ENCODE measurements at places on chromosomes 1 and 21. TPM values are rescaled to one million over a fixed set of nuclear protein-coding genes. Genes with fewer than 3 reads are reported as not detected.

BMP8B gene
- 0.48 TPM for polyA plus RNA-seq

ALPL gene
- 0.12 TPM for polyA plus RNA-seq

C1QB gene
- not detected for polyA plus RNA-seq

FBXO2 gene
- polyA plus RNA-seq = 79.1 TPM

ADCY10 gene
- polyA plus RNA-seq = not detected

GABRD gene
- polyA plus RNA-seq = not detected

OR2M5 gene
- polyA plus RNA-seq = not detected

B3GALNT2 gene
- 14.6 TPM for polyA plus RNA-seq

TSSK3 gene
- 2.0 TPM for polyA plus RNA-seq

HRNR gene
- not detected for polyA plus RNA-seq

SLC30A1 gene
- 5.9 TPM for polyA plus RNA-seq

- no peak for DNase-seq
These were observed 29.9 kb downstream of the FAF1 start for GRCh38 chr1:50930193-50930592.

DNA sequence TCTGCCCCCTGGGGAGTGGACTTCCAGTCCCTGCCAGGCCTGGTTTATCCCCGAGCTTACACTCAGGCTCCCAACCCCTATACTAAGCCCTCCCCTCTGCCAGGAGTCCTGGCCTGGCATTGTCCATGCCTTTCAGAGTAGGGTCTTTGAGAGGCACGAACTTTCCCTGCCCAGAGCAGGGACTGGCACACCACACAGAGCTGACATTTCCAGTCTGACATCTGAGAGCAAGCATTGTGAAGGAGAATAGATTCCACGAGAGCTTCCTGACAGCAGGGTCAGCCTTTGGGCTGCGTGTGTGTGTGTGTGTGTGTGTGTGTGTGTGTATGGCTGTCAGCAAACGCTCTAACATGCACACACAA is 59.5 kb upstream of the LAPTM5 start:
- DNase-seq = no peak

DNA sequence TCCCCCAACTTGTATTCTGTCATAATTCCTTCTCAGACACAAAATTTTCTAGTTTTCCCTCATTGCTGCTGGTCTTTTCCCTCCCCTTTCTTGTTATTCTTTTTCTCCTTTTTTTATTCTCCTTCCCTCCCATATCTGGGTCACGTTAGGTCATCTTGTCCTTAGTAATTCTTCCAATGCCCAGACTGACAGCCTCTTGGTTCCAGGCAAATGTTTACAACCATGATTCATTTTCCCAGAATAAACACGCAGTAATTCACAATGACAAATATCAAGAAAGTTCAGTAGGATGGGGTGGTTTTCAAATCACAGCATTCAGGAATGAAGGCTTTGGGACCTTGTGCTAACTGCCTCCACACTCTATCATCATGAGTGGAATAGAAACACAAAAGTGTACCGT is 25.2 kb downstream of the NHLH2 start:
- no peak for DNase-seq

- DNase-seq = no peak
These were observed 178.0 kb upstream of the GALNT2 start for GRCh38 chr1:229889031-229889517.

DNA sequence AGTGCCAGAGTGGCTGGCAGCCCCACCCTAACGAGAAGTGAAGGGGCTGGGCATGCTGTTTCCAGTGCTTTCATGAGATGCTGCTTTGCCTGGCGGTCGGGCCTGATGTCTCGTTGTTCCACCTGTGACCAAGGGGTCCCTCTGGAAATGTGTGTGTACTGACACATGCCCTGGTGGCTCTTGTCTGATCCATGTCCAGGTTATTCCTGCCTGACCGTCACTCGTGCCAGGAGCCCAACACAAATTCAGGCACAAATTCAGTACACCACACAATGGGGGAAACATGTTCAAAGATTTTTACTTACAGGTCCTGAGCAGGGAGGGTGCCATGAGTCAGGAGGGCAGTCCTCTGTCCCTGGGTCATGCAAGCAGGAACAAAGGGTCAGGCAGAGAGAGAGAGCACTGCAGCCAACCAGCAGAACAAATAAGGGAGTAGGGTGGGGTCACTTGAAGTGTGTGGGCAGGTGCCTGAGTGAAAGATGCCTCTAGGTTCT is 76.3 kb downstream of the ADARB1 start:
- no peak for DNase-seq

DNA sequence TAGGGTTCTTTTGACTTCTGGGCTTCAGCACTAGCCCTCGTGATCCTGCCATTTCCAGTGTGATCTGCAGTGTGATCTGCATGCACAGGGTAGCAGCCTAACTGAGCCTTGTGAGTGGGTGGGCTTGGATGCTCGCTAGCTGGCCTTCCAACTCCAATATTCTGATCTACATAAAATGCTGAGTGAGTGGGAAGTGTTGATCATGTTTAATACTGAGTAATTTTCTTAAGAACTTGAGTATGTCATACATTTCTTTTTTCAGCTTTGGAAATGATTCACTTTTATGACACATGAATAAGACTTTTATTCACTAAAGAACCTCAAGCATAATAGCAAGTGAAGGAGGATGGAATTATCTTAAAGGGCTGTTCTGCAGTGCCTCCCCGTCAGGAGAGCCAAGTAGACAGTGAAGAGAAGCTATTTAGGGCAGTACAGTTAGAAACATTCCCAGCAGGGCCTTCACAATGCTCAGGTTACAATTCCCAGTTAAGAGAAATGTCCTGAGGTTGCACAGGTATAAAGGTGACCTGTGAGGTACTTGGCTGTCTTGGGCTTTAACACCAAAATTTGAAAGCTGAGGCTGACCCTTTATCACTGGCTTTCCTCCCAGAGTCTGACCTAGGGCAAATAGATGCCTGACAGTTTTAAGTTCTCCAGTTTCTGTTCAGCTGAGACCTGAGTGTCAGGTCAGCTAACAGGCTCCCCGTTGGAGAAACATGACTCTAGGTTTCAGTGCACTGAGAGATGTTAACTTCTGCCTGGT is 29.1 kb upstream of the LRRC8C start:
- no peak for DNase-seq

GRCh38 chr21:45571641-45572040 is 29.4 kb upstream of the SLC19A1 start:
- DNase-seq = no peak

DNA sequence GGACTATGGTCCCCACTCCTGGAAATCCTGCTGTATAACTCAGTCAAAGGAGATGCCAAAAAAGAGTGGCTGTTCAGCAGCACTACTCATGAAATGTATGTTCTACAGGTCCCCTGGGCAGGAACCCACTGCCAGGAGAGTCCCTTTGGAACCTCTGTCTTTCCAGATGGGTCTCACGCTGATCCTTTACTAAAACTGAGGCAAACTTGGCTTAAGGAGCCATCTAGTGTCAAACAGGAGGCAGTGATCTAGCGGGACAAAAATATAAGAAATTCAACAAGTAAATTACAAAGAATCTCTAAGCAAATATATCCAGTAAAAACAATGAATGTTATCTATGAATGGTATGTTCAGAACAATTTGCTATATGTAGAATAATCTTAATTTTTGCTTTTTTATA is 80.5 kb upstream of the PRMT6 start:
- no peak for DNase-seq

DNA sequence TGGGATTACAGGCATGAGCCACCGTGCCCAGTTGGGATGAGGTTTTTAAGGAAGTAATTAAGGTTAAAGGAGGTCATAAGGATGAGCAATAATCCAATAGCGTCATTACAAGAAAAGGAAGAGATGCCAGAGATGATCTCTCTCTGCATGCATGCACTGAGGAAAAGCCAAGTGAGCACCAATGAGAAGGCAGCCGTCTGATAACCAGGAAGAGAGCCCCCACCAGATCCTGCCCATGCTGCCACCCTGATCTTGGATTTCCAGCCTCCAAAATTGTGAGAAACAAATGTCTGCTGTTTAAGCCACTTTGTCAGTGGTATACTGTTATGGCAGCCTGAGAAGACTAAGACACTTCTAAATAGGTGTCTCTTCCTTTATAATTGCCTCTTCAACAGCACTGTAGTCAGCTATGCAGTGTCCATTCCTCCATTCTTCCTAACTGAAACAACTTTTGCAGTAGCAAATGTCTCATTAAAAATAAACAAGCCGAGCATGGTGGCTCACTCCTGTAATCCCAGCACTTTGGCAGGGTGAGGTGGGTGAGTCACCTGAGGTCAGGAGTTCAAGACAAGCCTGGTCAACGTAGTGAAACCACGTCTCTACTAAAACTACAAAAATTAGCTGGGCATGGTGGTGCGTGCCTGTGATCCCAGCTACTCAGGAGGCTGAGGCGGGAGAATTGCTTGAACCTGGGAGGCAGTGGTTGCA is 216.2 kb upstream of the RUNX1 start:
- DNase-seq = no peak

GRCh38 chr1:61699911-61700851 is 24.8 kb downstream of the TM2D1 start:
- peak; percentile 35 for DNase-seq

DNA sequence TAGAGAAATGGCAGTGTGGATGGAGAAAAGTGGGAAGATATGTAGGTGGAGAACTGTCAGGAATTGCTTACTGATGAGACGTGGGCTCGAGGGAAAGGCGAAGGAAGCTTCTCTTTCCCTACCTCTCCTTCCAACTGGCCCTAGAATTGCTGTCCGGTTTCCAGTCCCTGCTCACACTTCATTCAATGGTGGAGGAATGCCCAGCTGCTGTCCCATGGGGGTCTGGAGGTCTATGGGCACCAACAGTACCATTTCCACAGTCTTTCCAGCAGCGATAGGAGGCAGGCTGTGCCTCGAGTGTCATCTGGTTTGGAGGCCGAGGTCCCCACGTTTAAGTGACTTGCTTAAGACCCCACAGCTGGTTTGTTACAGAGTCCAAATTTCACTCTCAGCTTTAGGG is 31.5 kb upstream of the CD1D start:
- DNase-seq = no peak

DNA sequence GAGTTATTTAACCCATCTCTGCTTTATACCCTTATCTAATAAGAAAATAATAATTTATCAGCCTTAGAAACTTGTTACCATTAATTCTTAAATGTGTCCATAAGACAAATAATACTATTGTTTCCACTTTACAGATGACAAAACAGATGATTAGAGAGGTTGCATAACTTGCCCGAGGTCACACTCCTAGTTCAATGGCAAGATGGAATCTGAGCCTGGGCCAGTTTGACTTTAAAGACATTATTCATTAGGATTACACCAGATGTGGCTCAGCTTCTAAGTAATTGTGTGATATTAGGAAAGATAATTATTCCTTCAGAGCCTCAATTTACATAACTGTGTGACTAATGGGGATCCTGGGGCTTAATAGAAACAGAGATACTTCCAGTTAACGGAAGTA is 42.3 kb upstream of the KCNK2 start:
- no peak for DNase-seq

DNA sequence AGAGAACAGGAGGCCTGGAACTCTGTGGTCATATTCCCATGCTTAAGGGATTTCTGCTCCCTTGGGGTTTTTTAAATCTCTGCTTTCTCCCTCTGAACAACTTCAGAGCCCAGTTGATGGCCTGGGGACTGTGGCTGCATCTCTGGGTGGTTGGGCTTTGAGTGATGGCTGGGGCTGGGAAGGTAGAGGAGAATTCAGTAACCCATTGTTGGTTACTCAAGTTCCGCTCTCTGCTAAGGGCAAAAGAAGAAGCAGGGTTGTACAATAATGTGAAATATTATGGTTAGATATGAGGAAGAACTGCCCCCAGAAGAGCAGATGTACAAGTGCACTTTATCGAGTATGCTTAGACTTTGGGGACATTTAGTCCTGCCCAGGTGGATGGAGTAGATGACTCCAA is 72.1 kb upstream of the CNTN2 start:
- DNase-seq = no peak

- no peak for DNase-seq
These were observed 5.8 kb upstream of the SRP9 start for GRCh38 chr1:225771661-225772322.

Data from HepG2 (cell line).